ENCODE measurements at places on chromosomes 1 and 21.

DNA sequence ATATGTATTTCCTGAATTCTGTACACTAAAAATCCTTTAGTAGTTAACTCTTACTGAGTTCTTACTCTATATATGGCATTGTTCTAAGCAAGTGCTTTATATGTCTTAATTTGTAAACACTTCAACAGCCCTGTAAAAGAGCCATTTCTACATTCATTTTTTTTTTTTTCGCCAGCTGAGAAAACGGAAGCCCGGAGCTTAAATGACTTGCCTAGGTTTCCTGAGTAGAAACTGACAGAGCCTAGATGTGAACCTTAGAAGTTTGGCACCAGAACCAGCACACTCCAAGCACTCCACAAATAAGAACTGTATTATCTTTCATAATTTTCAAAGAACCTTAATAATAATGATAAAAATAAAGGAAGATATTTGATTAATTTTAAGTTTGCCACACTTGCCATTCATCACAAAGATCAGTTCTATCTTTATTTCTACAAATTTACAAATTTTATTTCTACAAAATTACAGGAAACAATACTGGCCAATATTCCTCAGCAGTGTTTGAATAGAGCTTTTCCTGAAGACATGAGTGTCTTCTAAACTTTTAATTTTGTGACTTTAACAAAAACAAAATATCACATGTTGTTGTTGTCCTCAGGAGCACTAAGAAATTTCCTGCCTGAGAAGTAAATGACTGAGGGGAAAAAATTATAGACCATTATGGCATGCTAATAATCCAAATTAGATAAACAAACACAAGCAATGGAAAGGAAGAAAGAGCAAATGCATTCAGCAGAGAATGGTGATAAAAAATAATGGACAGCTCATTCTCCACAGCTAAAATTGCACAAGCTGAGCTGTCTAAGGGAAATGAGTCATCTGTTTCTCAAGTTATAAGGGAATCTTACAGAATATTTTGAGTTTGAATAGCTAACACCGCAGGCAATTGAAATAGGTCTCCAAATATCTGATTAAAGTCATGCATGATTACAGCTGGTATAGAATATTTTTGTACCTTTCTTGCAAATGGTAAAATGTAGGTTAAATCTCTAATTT is 71.2 kb downstream of the DPYD start:
- no peak for DNase-seq

- no peak for DNase-seq
Observed at GRCh38 chr1:62800281-62800680, 16.3 kb downstream of the ATG4C start.

DNA sequence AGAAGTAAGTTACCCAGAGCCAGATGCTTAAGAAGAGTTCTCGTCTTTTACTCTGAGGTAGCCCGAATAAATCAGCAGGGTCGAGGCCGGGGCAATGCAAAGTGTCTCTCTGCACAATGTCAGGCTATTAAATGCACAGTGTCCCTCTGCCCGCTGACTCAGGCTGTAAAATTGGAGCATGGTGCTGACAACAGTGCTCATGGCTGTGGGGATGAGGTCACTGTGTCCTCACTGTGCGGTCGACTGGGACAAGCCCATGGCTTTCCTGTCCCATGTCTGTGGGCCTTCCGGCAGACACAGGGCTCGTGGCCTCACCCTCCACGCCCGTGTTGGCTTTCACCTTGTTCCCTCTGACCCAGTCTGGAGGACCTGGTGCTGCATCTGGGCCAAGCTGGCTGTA is 14.6 kb upstream of the SLC2A1 start:
- DNase-seq = no peak

DNA sequence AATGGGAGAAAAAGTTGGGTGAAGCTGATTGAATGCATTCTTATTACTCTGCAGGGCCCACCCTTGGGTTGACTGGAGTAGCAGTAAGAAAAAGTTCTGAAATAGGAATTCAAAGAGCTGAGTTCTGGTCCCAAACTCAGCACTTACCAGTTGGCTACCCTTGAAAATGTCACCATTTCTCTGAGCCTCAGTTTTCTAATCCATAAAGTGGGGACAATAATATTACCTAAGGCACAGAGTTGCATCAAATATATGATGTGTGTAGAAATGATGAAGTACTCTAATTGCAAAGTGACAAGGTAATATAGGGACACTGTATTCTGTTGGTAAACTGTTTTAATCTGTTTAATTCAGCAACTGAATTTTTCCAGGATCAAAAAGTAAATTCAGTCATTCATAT is 1.2 kb downstream of the LRRC52 start:
- no peak for DNase-seq

DNA sequence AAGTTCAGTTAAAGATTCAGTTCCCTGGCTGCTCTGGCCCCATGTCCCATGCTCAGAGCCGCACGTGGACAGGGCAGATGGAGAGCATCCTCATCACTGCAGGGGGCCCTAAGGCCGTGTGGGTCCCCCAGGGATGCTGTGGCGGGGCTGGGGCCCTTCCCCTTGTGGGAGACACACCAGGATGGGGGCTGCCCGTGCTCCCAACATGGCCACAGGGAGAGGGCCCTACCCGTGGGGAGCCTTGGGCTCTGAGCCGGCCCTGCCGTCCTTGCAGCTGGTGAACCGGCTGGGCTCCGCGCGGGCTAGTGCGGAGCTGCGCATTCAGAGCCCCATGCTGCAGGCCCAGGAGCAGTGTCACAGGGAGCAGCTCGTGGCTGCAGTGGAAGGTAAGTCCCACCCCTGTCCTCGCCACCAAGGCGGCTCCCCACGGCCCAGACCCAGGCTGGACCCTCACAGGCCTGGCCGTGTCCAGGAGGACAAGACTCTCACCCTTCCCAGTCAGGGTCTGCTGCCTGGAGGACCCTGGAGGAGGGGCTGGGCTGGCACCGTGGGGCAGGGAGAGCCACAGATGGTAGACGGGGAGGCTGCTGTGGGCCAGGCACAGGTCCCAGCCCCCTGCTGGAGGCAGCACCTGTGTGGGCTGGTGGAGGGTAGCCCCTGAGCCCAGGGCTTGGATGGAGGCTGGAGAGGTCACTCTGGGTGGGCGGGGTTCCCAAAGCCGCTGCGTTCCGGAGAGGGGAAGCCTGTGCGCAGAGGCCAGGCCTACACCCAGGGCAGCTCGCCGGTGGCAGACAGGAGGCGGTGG is 53.8 kb downstream of the TRIM11 start:
- DNase-seq = no peak

GRCh38 chr1:225476538-225476988 is 48.7 kb upstream of the LBR start:
- DNase-seq = no peak

DNA sequence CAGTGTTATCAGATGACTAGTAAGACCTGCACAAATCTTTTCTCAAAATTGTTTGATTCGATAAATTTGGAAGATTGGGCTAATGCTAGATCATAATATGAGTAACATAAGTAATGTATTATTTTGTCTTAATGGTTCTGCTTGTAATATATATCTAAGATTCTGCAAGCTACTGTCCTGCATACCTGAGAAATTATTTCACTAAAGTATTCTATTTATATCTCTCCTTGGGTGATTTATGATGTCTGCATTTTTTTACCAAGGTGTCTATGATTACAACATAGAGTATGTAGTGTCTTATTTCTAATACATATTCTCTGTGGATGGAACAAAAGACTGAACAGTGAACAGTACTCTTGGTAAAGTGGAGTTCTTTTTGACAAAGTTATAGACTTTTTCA is 166.6 kb downstream of the CLEC20A start:
- DNase-seq = no peak

DNA sequence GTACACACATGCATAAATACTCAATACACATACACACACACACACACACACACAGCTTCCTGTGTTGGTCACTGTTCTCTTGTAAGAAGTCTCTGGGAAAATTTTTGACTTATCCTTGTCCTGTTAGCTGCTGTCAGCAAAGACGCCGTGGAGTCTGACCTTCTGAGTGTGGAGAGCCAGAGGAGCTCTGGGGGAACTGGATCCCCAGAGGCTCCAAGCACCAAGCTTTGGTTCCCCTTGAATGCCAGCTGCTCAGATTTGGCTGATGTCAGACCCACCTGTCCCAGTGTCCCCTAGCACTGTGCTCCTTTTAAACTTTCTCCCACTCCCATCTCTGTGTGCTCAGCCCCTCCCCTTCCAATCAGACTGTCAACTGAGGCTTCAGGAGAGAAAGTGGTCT is 319.1 kb downstream of the CAMTA1 start:
- DNase-seq = no peak

- no peak for DNase-seq
Observed at GRCh38 chr1:209457401-209458125, 126.0 kb upstream of the CAMK1G start.

DNA sequence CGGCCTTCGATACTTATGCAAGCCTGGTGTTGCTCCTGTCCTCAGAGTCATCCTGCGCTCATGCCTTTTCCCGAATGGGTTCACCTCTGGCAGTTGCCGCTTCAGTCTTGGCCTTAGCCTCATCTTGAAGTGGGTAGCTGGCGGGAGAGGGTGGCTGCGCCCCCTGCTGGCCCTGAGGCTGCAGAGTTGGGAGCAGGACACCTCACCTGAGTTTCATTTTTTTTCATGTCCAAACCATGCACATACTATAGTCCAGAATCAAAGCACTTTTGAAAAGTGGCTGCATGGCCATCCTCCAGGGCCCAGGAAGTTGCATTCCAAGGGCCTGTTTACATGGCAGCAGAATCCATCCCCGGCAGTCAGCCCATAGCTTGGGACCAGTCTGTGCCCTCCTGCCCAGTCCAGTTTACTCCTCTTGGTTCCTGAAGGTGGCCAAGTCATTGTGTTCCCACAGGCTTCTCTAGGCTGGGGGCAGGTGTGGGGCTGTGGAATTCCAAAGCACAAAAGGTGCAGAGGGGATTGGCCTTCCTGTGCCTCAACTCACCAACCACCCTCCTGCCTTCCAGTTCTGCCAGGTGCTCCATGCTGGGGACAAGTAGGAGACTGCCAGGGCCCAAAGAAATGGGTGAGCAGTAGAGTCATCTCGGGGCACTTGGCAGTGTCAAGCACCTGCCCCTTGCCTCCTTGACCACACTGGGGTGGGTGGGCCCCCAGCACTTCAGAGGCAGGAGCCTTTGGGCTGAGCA is 44.0 kb downstream of the YARS1 start:
- DNase-seq = peak; percentile 80

DNA sequence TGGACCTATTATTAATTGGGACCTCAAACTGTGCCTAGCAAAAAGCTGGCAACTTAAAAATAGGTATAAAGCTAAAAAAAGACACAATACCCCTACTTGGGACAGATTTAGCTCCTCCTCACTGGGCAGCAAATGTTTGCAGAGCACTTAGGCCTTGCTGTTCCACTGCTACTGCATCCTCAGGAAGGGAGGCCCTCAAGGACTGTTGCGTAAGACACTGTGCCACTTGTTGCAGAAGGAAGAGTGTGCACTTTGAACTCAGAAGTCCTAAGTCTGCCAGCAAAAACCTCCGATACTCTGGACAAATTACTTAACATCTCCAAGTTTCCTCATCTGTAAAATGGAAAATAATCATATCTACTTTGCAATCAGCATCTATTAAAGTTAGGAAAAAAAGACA is 322.9 kb downstream of the BARHL2 start:
- no peak for DNase-seq

DNA sequence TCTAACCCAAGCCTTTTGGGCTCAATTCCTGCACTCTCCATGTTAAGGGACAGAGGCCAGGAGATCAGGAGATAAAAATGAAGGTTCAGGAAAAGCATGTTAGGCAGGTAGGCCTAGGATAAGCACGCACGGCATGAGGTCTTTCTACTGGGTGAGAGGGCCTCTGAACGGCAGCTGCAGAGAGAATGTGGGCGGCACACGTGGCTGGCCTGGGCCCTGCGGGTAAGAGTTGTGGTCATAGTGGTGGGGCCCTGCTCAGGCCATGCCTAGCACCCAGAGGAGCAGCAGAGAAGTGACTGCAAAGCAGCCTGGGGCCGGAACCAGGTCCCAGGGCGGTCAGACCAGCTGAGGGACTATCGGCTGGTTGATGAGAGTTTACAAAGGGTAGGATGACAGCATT is 7.5 kb upstream of the FOXO6 start:
- DNase-seq = no peak

- DNase-seq = no peak
Observed at GRCh38 chr1:64940025-64940424, 26.3 kb downstream of the JAK1 start.

DNA sequence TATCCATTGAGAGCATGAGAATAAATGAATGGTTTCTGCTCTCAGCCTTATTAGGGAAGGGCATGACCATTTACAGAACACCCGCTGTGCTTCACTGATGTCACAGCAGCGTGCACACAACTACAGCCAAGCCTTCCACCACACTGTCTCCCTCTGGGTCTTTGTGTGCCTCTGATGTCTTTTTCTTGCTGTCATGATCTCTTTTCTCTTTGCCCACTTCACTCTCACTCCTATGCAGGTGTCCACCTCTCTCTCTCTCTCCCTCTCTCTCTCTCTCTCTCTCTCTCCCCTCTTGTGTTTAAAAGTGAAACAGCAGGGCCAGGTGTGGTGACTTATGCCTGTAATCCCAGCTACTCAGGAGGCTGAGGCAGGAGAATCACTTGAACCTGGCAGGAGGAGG is 232.5 kb upstream of the JUN start:
- no peak for DNase-seq

DNA sequence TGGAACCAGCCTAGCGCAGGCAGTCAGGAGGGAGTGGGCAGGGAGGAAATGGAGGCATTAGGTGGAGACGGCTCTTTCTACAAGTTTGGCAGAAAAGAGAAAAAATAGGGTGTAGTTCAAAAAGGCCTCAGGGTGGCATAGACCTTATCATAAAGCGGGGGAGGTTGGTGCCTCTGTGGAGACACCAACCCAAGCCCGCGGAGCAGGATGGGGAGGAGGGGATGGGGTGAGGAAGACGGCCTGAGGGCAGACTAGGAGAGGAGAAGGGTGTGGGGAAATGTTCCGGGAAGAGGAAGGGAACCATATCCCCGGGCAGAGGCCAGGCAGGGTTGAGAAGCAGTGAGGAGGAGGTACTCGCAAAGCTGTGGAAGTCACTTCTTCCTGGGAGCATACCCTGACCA is 17.4 kb upstream of the SHE start:
- no peak for DNase-seq

DNA sequence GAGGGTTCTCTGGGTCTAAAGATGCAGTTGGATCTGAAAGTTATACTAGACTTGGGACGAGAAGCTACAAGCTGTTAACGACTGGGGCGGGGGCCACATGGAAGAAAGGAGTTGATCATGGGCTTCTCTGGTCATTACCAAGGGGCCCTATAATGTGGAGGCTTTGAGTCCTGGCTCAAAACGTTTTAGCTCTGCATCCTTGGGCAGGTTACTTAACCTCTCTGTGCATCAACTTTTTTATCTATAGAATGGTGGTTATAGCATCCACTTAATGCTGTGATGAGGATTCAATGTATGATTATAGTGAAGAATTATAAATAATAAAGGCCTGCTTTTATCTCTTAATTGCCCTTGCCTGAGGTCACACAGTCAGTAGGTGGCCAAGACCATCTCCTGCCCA is 53.1 kb downstream of the UBIAD1 start:
- DNase-seq = no peak

- DNase-seq = peak; percentile 74
Observed at GRCh38 chr1:247373721-247374141, 42.1 kb upstream of the ZNF496 start.

GRCh38 chr1:76870037-76870436 is 2.8 kb downstream of the ST6GALNAC5 start:
- no peak for DNase-seq

- DNase-seq = no peak
Observed at GRCh38 chr1:14836426-14837140, 238.1 kb downstream of the KAZN start.

- no peak for DNase-seq
Observed at GRCh38 chr21:46483300-46484295, 24.9 kb downstream of the DIP2A start.

Measured in stimulated activated CD4-positive, alpha-beta T cell treated with anti-CD3 and anti-CD28 coated beads, Interleukin-15, amount 100 ng/mL, for 24 hours (primary cell).